A172 (cell line): ENCODE measurements at places on chromosomes 2 and 18.

GRCh38 chr2:43387092-43388062, 161.0 kb upstream of the ZFP36L2 start:
- DNase-seq = no peak

DNA sequence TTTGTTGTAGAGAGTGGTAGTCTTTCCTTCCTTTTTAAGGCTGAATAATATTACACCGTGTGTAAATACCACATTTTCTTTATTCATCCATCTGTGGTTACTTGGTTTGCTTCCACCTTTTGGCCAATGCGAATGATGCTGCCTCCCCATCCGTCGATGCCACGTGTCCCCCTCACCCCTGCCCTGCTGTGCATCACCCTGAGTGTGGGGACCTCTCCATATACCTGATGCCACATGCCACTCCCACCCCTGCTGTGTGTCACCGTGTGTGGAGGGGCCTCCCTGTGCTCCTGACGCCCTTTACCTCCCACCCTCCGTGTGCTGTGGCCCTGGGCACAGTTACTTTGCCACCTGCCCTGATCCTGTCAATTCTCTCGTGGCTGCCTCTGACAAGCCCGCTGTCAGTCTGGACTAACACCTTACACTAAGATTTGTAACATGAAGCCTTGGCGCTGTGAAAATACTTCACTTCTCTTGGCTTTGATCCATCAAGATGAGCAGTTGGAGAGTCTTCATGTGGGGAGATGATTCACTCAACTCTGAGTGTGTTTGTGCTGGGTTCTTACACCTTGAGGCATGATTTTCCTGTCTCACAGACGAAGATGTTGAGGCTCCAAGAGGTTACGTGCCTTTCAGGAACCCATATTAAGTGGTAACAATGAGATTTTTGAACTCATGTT, 234.0 kb downstream of the ZNF407 start:
- DNase-seq = no peak

GRCh38 chr2:20579866-20580265, 71.0 kb downstream of the HS1BP3 start:
- DNase-seq = no peak

- no peak for DNase-seq
Observed at GRCh38 chr18:53543711-53544110, 680.8 kb downstream of the MBD2 start.

- peak; percentile 14 for DNase-seq
Observed at GRCh38 chr18:79818036-79818435, 20.3 kb downstream of the KCNG2 start.

DNA sequence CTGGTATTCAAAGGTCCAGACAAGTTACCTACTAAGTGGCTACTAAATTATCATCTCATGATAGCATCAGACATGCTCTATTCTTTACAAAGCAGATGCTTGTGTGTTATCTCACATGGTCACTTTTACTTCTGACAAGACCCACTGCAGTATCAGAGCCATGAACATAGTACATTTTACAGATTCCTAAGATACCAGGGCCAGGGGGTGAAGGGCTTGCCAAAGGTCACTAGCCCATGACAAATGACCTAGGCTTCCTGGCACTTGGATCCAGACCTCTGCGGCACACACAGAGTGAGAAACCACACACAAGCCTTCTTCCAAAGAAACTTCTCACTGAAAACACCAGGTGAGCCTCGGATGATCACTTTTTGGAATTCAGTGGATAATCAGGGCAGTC, 446.8 kb downstream of the EIPR1 start:
- DNase-seq = no peak
